Immature natural killer cell (primary cell): ENCODE measurements at places on chromosomes 2 and 18. TPM values are rescaled to one million over a fixed set of nuclear protein-coding genes. Genes with fewer than 3 reads are reported as not detected.

GRCh38 chr18:79519751-79520477 is 124.2 kb downstream of the NFATC1 start:
- peak overlapping the region; percentile 70 for H3K27ac ChIP-seq
- DNase-seq, result peak; percentile 20
- peaks cover 63% of the 10 kb centered on the region for H3K4me1 ChIP-seq
- H3K27me3 ChIP-seq, result peaks cover 7% of the 10 kb centered on the region
- peak overlapping the region; percentile 61 for H3K4me3 ChIP-seq

GRCh38 chr2:31429759-31430438 is 15.4 kb upstream of the XDH start:
- no peak overlapping the region for H3K27ac ChIP-seq
- H3K4me3 ChIP-seq, result no peak overlapping the region
- no peak for DNase-seq
- no peaks in the 10 kb centered on the region for H3K36me3 ChIP-seq
- peaks cover 2% of the 10 kb centered on the region for H3K27me3 ChIP-seq
- H3K4me1 ChIP-seq, result no peaks in the 10 kb centered on the region

DNA sequence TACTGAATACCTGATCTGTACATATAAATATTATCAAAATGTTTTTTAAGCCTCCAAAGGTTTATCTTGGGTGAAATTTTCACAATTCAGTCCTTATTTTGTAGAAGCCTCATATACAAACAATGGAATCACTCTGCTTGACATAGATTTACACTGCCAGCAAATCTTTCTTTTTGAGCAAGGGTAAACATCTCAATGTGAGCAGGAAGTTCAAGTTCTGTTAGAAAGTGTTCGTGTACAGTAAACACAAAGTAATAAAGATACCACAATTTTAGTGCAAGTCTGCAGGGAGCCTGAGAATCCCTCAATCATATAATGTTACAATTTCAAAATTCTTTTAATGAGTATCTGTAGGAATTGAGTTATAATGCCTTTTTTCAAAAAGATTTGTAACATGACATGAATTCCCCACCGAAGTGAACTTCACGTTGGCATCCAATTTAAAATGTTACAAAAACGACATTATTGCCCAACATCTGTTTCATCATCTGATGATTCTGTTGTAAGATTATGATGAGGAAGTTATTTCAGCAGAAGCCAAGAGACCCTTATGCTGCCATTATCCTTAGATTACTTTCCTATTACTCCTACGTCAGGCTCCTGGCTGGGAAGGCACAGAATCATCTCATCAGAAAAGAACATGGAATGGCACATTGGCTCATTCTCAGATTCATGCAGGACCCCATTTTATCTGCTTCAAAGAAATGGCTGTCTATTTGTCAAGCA is 283.9 kb upstream of the ACVR2A start:
- peaks cover 3% of the 10 kb centered on the region for H3K4me1 ChIP-seq

GRCh38 chr2:41992671-41993434 is 55.0 kb upstream of the PKDCC start:
- H3K27ac ChIP-seq, result no peak overlapping the region
- no peaks in the 10 kb centered on the region for H3K36me3 ChIP-seq
- no peak for DNase-seq
- H3K4me3 ChIP-seq, result no peak overlapping the region
- H3K27me3 ChIP-seq, result peaks cover 1% of the 10 kb centered on the region

Gene TYMS
- 16.9 TPM for polyA plus RNA-seq

DNA sequence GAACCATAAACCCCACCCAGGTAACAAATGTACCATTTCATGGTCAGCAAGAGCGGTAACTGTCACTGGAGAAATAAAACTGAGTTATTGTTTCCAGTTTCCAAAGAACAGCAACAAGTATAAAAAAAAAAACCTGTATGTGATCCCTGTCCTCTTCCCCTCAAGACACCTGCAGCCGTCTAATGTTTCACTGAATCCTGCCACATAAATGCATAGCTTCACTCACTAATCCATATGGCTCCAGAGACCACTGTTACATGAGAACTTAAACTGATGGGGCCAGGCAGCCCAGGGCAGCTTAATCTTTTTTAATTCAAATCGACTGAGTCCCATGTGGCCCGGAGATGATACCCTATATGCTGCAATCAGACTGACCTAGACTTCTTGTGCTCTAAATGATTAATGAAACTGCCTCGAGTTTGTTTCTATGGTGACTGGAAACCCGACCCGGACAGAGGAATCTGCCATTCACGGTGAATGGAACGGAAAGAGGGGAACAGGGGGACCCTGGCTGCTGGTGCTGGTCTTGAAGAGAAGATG is 60.9 kb upstream of the SIX2 start:
- DNase-seq, result no peak
- H3K4me3 ChIP-seq, result no peak overlapping the region
- H3K27ac ChIP-seq, result no peak overlapping the region
- H3K36me3 ChIP-seq, result no peaks in the 10 kb centered on the region
- H3K27me3 ChIP-seq, result peaks cover 4% of the 10 kb centered on the region
- H3K4me1 ChIP-seq, result no peaks in the 10 kb centered on the region

Gene DOK6
- 0.54 TPM for polyA plus RNA-seq

GRCh38 chr18:57890266-57890665 is 87.2 kb upstream of the ATP8B1 start:
- H3K4me1 ChIP-seq, result no peaks in the 10 kb centered on the region
- H3K27ac ChIP-seq, result no peak overlapping the region
- H3K36me3 ChIP-seq, result no peaks in the 10 kb centered on the region
- no peak for DNase-seq
- H3K4me3 ChIP-seq, result no peak overlapping the region
- no peaks in the 10 kb centered on the region for H3K27me3 ChIP-seq

DNA sequence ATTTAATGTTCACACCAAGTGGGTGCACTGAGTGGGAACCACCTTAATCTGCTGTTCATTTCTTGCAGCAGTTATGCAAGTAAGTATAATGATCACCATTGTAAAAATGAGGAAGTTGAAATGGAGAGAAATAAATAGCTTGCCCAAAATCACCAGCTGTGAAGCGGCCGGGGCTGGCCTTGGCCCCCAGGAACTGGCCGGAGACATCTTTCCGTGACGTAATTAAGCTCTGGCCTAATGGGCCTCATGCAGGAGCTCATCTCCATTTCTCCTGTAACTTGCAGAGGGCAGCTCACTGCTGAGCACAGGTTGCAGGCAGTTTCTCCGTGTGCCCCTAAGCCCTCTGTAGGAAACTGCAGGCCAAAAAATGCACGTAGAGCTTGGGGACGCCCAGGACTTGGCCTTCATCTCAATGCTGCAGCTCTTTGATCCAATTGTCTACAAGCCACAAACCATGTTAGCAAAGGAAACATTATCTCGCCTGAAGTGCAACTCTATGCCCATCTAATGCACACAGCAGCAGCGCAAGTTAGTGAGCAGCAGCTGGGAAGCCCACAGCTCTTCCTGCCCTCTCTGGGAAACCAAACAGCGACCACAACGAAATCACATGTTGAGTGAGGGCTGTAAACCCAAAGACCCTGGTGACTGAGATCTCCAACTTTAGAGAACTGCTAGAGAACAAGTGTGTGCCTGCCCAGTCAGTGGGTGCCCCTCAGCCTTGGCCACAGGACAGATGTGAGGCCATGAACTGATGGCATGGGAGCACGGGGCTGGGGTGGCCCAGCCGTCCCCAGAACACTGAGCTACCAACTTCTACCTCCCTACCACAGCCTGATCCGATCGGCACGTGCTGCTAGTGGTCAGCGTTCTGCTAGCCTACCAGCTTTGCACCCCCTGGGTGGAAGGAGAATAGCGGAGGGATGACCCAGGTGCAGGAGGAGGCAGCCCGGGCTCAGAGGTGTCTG is 28.8 kb downstream of the APCDD1 start:
- H3K4me1 ChIP-seq, result peaks cover 8% of the 10 kb centered on the region
- H3K27me3 ChIP-seq, result peaks cover 10% of the 10 kb centered on the region
- H3K36me3 ChIP-seq, result no peaks in the 10 kb centered on the region

- H3K27ac ChIP-seq, result no peak overlapping the region
- peaks cover 2% of the 10 kb centered on the region for H3K27me3 ChIP-seq
- H3K36me3 ChIP-seq, result no peaks in the 10 kb centered on the region
- H3K4me3 ChIP-seq, result no peak overlapping the region
Observed at GRCh38 chr2:138722316-138722715, 57.9 kb downstream of the NXPH2 start.

GRCh38 chr2:89842180-89842908 is 1150.9 kb downstream of the RPIA start:
- no peaks in the 10 kb centered on the region for H3K27me3 ChIP-seq
- peak; percentile 79 for DNase-seq
- peaks cover 39% of the 10 kb centered on the region for H3K4me1 ChIP-seq
- H3K27ac ChIP-seq, result peak overlapping the region; percentile 3

Gene TMEM247
- not detected for polyA plus RNA-seq

Gene SPTBN1
- polyA plus RNA-seq, result 7.7 TPM

Gene OSR1
- not detected for polyA plus RNA-seq

GRCh38 chr2:77873506-77873905 is 351.3 kb upstream of the LRRTM4 start:
- H3K27ac ChIP-seq, result no peak overlapping the region
- no peak overlapping the region for H3K4me3 ChIP-seq
- no peaks in the 10 kb centered on the region for H3K36me3 ChIP-seq
- H3K4me1 ChIP-seq, result no peaks in the 10 kb centered on the region
- H3K27me3 ChIP-seq, result no peaks in the 10 kb centered on the region

Gene GRHL1
- 0.73 TPM for polyA plus RNA-seq
